SK-N-SH (cell line): ENCODE measurements at places on chromosomes 12 and 14. TPM values are rescaled to one million over a fixed set of nuclear protein-coding genes. Genes with fewer than 3 reads are reported as not detected.
A peak's percentile ranks its signal among the peaks of the same experiment; 100 is the strongest.

DNA sequence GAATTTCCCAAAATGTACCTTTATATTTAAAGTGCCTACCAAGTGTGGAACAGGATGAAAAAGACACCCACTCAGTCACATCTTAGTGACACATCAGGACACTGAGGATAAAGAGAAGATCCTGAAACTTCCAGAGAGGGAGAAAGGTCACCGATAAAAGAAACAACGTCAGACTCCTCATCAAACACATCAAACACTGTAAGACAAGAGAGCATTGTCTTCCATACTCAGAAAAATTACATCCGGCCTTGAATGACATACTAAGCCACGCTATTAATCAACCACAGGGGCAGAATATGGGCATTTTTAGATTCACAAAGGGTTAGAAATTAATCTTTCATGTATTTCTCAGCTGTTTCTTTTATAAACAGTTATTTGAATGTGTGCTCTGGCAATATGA, 490.3 kb downstream of the APAF1 start:
- DNase-seq: no peak

GRCh38 chr12:112676507-112676906, 115.0 kb upstream of the RPH3A start:
- DNase-seq: no peak

- DNase-seq: peak; percentile 78
Measured at GRCh38 chr12:110694330-110694901, 5.5 kb upstream of the HVCN1 start.

DNA sequence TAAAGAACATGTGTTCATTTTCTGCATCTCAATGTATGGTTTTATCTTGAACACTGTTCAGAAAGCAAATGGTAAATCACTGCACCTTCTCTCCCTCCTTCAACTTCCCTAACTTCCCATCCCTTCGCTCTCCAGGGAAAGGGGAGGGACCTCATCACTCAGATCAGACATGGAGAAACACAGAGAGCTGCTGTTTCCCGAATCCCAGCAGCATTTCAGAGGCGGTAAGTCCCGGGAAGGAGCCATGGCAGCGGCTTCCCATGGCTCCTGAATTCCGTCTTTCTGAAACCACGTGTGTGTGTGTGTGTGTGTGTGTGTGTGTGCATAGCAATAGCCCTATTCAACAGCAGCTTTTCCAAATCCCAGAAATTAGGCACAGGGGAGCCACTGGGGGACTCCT, 125.4 kb upstream of the TMCC3 start:
- DNase-seq: no peak

The HEATR5A gene
- 7.1 and 12.9 TPM in 2 replicates for polyA plus RNA-seq

DNA sequence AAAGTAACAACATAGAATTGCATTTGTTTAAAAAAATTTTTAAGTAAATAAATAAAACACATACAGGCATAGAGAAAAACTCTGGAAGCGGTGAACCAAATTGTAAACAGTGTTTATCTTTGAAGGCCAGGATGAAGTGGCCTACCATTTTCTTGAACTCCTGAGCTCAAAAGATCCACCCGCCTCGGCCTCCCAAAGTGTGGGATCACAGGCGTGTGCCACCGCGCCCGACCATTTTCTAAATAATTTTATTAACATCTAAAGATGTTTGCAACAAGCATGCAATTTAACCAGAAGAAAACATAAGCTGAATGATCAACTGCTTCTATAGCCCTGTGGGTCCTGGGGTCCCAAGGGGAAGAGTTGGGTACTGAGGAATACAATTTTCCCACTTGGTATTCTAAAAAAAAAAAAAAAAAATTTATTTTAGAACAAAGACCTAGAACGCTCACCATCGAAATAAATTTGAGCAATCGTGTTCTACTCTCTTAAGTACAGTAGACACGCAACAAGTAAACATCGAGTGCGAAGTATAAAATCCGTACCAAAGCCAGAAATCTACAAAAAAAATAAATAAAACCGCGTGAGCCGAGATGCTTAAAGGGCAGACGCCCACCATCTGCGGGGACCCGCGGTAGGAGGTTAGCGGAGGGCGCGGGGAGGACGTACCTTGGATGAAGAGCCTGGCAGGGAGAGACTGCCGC, 484 bp downstream of the MIS18BP1 start:
- DNase-seq: peak; percentile 6

The NUDT14 gene
- polyA plus RNA-seq: 15.8 and 18.4 TPM in 2 replicates

The UTP20 gene
- polyA plus RNA-seq: 5.7 and 7.3 TPM in 2 replicates

The CYP46A1 gene
- polyA plus RNA-seq: 0.18 and 0.30 TPM in 2 replicates

The TAS2R14 gene
- 1.4 and 2.3 TPM in 2 replicates for polyA plus RNA-seq

DNA sequence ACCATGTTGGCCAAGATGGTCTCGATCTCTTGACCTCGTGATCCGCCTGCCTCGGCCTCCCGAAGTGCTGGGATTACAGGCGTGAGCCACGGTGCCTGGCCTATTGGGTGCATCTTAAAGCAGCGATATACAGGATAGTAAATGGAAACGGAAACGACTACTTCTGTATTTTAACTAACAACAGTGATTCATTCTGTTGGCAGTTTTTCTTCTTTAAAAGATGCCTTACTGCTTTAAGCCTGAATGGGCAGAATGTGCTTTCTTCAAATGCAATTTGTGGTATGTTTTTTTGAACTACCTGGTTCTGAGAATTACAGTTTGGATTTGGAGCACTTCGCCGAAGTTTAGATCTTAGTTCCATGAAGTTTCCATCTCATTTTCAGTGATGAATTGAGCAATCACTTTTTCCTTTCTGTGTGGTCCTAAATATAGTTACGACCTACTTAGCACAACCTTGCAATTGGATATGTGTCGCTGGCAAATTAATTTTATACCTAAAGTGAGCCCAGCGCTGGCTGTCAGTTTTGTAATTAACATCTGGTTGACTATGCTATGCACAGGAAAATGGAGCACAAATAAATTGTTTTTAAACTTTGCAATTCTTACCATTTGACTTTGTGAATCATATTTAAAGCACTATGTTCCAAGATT, 53.6 kb upstream of the EIF5 start:
- no peak for DNase-seq

DNA sequence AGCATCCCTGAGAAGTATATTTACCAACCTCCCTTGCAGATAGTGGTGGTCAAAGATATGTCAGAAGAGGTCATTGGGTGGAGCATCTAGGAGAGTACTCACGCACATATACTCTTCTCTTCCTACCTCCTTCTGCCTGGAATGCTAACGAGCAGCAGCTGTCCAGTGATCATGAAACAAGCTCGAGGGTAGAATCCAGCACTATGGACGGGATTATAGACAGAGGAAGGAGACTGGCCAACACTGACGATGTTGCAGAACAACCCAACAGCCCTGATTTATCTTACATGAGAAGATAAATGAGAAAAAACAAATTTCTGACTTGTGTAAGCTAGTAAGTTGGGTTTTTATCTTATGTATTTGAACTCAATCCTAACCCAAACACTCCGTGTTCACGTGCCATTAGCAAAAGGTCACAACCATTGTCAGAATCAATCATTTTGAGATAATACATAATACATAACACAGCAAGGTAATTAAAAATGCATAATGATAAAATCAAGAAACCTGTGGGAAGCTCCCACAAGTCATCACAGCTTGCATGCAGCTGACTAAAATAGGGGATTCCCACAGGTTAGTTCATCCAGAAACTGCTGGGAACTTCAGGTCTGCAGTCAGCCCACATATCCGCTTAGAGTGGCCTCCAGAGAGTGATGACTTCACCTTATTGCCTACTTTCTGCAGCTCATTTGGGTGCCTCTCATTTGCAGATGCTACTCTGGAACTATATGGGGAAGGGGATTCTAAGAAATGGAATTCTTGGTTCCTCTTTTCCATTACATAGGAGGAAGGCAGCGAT, 36.3 kb upstream of the STK38L start:
- DNase-seq: no peak

The DAO gene
- polyA plus RNA-seq: not detected in 2 replicates

DNA sequence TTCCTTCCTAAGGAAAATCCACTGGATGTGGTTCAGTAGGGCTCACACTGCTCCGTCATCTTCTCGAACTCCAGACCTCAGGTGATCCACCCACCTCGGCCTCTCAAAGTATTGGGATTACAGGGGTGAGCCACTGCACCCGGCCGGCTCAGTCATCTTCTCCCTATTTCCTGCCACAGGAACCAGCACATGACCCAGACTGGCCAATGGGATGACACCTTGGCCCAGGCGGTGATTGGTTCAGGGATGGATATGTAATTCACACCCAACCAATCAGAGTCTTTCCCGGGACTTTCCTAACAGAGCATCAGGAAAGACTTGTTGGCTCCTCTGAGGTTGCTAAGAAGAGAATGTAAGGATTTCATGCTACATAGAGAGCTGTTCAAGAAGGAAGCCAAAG, 19.2 kb upstream of the C12orf76 start:
- DNase-seq: no peak

DNA sequence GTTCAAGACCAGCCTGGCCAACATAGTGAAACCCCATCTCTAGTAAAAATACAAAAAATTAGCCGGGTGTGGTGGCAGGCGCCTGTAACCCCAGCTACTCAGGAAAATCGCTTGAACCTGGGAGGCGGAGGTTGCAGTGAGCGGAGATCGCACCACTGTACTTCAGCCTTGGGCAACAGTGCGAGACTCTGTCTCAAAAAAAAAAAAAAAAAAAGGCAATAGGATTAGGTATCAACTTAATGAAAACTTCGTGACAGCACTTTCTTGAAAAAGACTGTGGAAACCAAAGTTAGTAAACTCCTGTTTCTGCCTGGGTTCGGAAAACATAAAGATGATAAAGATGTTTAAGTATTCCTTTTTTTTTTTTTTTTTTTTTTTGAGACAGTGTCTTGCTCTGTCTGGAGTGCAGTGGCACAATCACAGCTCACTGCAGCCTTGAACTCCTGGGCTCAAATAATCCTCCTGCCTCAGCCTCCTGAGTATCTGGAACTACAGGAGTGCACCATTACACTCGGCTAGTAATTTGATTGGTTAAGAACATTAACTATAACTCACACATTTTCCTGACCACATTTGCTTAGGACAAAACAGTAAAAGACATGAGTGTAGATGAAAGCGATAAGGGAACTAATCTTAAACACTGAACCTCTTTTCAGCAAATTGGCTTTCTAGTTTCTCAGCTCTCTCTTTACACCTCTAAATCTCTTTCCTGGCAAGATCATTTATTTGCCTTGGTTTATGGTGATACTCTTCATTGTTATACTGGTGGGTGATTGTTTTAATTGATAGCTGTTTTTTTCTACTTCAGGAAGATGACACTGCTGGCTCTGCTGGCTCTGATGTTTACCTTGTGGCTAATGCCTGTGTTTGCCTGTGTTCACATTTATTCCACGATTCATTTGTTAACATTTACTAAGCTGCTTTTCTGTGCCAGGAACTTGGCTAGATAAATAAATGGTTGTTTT, 15.8 kb downstream of the HIF1A start:
- no peak for DNase-seq

The GZMB gene
- polyA plus RNA-seq: not detected in 2 replicates

The KRT79 gene
- polyA plus RNA-seq: not detected in 2 replicates

The RIMBP2 gene
- polyA plus RNA-seq: 0.90 and 1.1 TPM in 2 replicates

The NPAS3 gene
- 4.3 and 4.5 TPM in 2 replicates for polyA plus RNA-seq

DNA sequence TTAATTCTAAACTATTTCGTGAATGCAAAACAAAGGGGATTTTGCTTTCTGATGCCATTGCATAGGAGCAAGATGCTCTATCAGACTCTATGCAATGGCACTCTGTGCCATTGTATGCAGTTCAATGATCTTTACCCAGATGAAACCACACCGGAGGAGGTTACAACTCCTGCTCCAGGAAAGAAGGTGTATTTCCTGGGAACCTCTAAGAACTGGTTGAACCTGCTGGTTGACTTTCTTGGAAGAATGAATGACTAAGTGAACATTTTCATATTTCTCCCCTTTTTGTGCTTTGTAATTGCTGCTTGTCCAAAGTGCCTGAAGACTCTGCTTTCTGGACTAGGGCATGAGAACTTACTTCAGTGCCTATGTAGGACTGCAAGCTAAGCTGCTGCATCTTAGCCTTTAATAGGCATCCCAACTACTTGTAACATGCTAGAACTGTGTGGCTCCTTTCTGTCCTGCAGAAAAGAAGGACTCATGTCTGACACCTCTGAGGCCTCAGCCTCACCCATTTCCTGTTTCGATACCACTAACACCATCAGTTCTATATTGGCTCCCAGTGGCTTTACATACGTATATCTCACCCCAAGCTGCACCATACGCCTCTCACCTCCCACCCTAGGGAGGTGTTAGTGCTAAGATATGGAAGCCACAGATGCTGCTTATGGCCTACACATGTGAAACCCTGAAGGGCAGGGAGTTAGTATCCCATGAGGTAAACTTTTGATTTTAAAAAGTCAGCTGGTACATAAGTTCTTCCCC, 193.5 kb upstream of the CNOT2 start:
- DNase-seq: no peak

DNA sequence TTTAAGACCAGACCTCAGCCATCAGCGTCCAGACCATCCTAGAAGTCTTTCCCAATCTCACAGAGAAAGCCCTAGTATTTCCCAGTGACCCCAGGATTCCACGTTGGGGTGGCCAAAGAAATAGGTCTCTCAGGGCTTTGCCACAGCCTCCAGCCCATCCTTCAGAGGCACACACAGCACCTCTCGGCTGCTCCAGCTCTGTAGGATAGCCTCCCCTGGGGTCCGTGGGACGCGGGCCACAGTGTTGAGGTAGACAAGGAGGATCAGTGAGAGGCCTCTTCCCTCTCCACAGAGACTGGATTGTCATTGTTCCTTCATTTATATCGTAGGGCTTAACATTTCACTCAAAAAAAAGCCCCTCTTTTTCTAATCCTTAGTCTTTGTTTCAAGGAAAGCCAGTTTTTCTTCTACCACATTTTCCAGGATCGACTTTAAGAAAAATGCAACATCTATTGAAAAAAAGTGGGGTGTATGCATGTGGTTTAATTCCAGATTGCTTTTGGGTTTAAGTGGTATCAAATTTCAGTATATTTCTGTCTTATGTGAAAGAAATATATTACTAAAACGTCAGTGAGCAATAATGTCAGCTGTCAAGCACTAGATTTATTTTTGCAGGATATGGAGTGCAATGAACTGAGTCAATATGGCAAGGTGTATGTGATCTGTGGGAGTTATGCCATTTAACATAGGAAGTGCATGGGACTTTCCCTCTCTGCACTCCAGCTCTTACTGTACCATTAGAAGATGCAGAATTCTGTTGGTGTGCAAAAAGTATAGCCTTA, 187.5 kb downstream of the MSRB3 start:
- no peak for DNase-seq

DNA sequence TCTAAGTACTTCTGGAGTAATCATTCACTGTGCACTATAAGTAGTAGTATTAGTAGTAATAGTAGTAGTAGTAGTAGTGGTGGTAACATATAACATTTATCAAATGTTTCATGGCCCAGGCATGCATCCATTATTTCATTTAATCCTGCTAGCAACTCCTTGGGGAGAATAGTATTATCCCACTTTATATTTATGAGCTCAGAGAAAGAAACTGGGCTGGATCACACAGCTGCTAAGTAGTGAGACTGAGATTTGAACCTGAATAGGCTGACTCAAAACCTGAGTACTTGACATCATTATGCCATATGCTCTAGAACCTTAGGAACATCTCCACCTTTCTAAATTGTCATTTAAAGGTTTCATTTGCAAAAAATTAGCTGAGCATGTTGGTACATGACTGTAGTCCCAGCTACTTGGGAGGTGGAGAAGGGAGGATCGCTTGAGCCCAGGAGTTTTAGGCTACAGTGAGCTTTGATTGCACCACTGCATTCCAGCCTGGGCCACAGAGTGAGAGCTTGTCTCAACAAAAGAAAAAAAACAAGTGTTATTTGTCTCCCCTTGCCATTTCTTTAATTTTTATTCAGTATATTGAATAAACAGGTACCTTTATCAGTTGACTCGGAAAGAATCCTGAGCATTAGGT, 11.4 kb upstream of the NID2 start:
- DNase-seq: no peak

GRCh38 chr12:31206038-31206670, 119.8 kb downstream of the SINHCAF start:
- no peak for DNase-seq
